Activated CD4-positive, alpha-beta T cell treated with anti-CD3 and anti-CD28 coated beads, Interleukin-2, amount 10 ng/mL, durations not matched to agents 24 days and 14 days (primary cell): ENCODE measurements at places on chromosomes 11 and 22. TPM values are rescaled to one million over a fixed set of nuclear protein-coding genes. Genes with fewer than 3 reads are reported as not detected.

GRCh38 chr11:10304495-10305261 lies at the start of gene ADM:
Gene ADM (plus strand): TSS chr11:10305073. CDS start chr11:10305701, 628 bp downstream.
- peak; percentile 79 for DNase-seq
- H3K4me1 ChIP-seq, result peaks cover 57% of the 10 kb centered on the region
- H3K27ac ChIP-seq, result peak within 1 kb of the TSS; percentile 60
- H3K36me3 ChIP-seq, result peaks cover 3% of the 10 kb centered on the region
- peak within 1 kb of the TSS; percentile 93 for H3K4me3 ChIP-seq
- H3K27me3 ChIP-seq, result peaks cover 56% of the 10 kb centered on the region

- H3K27me3 ChIP-seq, result no peaks in the 10 kb centered on the region
- DNase-seq, result no peak
- H3K36me3 ChIP-seq, result peaks cover 9% of the 10 kb centered on the region
- H3K4me1 ChIP-seq, result peaks cover 53% of the 10 kb centered on the region
These were observed 42.8 kb downstream of the TNRC6B start for GRCh38 chr22:40220316-40221054.

DNA sequence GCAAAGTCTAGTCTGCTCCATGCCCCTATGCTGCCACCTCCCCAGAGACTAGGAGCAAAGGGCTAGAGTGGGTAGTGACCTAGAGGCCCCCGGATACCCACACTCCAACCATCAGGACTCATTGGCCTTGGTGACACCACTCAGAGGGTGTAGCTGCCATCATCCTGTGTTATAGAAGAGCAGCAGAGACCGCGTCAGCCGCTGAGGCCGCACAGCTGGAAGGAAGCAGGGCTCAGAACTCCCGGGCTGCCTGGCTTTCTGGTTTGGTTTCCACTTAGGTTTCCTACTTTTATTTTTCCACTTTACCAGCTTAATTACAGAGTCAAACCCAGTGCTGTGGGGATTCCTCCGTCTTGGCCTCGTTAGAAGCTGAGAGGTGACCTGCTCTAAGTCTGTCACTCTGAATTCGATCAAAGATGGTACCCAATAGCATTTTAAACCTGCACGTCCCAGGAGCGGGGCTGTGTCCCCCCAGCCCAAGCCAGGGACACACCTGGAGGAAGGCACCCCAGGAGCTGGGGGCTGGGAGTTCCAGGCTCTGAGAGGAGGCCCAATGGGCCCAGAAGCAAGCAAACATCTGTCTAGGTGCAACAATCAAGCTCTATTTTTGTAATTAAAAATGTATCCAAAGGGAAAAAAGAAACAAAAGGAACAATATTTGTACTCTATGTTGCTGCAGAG lies 2.1 kb upstream of the CDKN1C start:
- no peak overlapping the region for H3K27ac ChIP-seq
- no peak for DNase-seq
- H3K27me3 ChIP-seq, result peaks cover 20% of the 10 kb centered on the region

- no peak overlapping the region for H3K27ac ChIP-seq
- H3K4me1 ChIP-seq, result peaks cover 14% of the 10 kb centered on the region
- peaks cover 18% of the 10 kb centered on the region for H3K36me3 ChIP-seq
- DNase-seq, result no peak
These were observed 15.8 kb upstream of the MOB2 start for GRCh38 chr11:1502168-1502953.

DNA sequence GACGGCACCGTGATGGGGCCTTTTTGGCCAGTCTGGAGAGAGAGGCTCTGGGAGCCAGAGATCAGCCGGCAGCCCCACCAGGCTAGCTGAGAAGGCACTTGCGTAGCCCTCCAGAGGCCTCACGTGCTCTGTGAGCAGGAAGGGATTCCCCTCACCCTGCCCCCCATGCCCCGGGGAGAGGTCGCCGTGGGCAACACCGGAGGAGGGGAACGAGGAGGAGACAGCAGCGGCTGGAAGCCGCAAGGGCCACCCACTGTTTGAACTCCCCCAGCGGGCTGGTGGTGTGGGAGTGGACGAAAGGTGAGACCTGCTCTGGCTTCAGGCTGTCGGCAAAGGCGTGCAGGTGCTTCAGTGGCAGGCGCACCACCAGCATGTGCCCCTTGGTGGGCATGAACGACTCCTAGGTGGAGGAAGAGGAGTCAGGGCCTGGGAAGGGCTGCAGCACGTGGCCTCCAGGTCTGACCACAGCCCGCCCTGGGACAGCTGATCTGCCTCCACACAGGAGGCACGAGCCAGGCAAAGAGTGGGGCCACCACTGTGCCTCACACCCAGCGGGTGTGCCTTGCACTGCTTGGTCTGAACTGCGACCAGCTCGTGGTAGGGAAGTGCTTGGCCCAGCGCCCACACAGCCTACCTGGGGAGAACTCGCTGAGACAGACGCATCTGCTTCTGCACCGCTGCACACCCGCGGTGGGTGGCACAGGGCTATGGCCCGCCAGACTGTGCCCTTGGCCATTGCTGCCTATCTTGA lies 99.9 kb downstream of the MED15 start:
- H3K4me3 ChIP-seq, result no peak overlapping the region
- no peaks in the 10 kb centered on the region for H3K36me3 ChIP-seq
- DNase-seq, result no peak
- H3K4me1 ChIP-seq, result peaks cover 4% of the 10 kb centered on the region
- H3K27me3 ChIP-seq, result no peaks in the 10 kb centered on the region

The PRG2 gene
- 0.35 and 0.38 TPM in 2 replicates for total RNA-seq

The CSF2RB gene
- 5.0 and 5.2 TPM in 2 replicates for total RNA-seq

The PRPF19 gene
- total RNA-seq, result 219 TPM in 2 replicates
